ENCODE measurements at places on chromosomes 3 and 15.

GRCh38 chr3:149016669-149017541 is 25.6 kb downstream of the GYG1 start:
- no peak for DNase-seq

GRCh38 chr3:179015551-179016020 is 56.0 kb downstream of the ZMAT3 start:
- peak; percentile 42 for DNase-seq

- DNase-seq: no peak
These were observed 22.6 kb downstream of the STARD5 start for GRCh38 chr15:81301385-81301784.

- DNase-seq: no peak
These were observed 57.3 kb downstream of the LSM3 start for GRCh38 chr3:14235912-14236295.

DNA sequence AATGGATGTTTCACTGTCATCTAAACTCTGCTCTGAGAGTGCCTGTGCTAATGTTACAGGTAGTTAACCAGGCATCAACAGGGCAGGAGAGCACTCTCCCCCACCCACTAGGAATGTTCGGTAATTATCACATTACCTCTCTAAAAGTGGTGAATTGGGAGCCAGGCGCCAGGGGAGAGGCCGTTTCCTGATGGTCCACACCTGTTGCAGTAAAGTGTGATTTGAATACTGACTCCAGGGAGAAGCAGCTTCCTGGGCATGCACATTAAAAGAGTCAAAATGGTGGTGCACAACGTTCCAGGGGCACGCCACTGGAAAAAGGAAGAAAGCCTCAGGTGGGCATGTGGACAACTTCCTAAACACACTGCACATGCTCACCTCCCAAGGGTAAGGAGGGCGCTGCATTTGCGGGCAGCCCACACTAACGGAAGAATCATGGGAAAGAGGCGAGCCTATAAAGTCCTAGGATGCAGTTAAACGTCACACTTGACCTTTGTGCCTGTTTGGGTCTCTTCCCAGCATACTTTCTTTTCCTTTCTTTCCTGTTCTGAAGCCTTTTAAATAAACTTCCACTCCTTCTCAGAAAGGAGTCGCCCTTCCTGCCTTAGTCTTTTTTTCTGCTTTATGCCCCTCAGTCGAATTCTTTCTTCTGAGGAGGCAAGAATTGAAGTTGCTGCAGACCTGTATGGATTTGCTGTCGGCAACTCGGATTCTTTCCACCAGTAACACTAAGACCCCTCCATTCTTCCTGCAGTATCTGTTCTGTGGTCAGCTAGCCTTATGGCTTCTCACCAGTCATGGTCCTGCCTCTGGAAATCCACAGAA is 28.9 kb upstream of the GPD1L start:
- DNase-seq: no peak

GRCh38 chr3:111810909-111811308 is 48.2 kb upstream of the PHLDB2 start:
- DNase-seq: no peak

- DNase-seq: no peak
These were observed 1.6 kb downstream of the SPRED1 start for GRCh38 chr15:38254051-38254883.

DNA sequence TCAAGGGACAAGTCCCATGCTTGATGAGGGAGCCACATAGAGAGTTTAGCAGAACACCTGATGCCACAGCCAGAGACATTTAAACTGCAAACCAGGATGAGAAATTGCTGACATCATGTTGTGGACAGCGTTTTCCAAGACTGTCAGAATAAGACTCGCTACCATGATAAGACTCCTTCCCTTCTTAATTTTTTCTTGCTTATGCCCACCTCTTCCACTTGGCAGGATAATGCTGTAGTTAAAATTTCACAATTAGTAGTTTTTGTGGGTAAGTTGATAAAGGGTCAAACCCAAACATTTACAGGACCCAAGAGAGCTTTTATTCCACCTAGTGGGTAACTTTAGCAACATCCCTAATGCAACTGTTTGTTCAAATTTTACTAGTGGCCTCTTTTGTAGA is 3.0 kb upstream of the PIAS1 start:
- no peak for DNase-seq

- DNase-seq: no peak
These were observed 95.5 kb upstream of the PRR23E start for GRCh38 chr3:127097481-127097880.

DNA sequence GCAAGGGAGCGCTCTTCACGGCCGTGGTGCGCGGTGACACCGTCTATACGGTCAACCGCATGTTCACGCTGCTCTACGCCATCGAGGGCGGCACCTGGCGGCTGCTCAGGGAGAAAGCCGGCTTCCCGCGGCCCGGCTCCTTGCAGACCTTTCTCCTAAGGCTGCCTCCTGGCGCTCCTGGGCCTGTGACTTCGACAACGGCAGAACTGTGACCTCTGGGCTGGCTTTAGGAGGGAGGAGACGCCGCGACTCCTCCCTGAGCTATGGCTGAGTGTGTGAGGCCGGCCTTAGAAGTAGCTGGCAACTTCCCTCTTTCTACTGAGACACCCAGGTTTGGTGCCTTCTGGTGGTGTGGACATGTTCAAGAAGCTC is 1.4 kb downstream of the KBTBD13 start:
- peak; percentile 39 for DNase-seq

- DNase-seq: no peak
These were observed 28.4 kb upstream of the AKAP13 start for GRCh38 chr15:85351965-85352364.

GRCh38 chr3:16189201-16189600 is 14.7 kb downstream of the GALNT15 start:
- DNase-seq: no peak

DNA sequence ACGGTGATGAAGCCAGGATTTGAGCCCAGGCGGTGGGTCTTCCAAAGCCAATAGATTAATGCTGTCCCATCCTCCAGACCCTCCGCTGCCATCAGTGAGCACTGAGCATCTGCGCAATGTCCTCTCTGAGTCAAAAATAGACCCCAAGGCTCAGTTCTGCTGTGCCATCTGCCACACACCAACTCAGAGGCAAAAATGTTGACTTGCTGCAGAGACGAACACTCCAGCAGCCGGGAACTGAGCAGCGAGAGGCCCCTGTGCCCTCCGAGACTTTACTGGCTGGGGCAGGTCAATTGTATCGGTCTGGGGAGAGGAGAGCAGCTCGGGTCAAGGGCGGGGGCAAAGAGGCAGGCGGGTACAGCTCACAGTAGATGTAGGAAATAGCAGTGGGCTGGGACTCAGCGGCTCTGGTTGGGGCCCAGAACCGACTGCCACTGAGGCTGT is 41.5 kb upstream of the ATP2B2 start:
- DNase-seq: no peak

- no peak for DNase-seq
These were observed 249.9 kb upstream of the LRTM1 start for GRCh38 chr3:55177749-55178148.

GRCh38 chr3:48112813-48113212 is 75.4 kb downstream of the CDC25A start:
- DNase-seq: no peak

GRCh38 chr15:66165856-66166255 is 87.7 kb downstream of the MEGF11 start:
- no peak for DNase-seq

GRCh38 chr15:94606286-94606685 is 374.9 kb downstream of the MCTP2 start:
- DNase-seq: no peak

GRCh38 chr15:88465633-88466224 is 1.5 kb downstream of the MRPL46 start:
- DNase-seq: no peak

GRCh38 chr3:12301513-12301912 is 12.6 kb downstream of the PPARG start:
- DNase-seq: no peak

- no peak for DNase-seq
These were observed 35.3 kb downstream of the PBRM1 start for GRCh38 chr3:52650439-52650838.

GRCh38 chr3:46222435-46223161 is 14.5 kb upstream of the CCR1 start:
- no peak for DNase-seq

DNA sequence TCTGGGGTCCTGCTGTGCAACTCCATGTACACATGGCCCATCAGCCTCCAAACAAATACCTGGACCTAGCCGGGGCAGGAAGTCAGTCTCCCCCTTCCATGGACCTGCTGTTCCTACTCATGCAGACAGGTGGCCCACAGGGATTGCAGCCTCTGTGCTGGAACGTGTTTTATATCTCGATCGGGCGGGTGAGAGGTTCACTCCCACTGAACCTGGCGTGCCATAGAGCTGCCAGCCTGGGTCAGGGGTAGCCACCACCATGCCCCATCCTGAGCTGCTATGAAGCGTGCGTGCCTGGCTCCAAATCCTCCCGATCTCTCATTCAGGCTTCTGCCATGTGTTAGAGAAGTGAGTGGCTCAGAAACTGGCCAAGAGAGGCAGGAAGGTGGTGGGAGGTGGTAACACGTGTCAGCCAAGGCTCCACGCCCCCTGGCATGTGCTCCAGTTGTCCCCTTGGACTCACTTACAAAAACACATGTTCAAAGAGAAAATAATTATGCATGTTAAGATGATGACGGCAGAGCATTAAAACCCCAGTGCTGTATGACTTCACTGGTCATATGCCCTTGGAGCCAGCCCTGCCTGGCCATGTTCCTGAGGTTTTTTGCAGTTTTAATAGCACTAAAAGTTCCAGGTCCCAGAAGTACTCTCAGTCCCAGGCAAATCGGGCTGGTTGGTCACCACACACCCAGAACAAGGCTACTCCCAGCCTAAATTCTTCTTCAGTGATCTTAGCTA is 30.6 kb downstream of the CTSH start:
- DNase-seq: no peak

DNA sequence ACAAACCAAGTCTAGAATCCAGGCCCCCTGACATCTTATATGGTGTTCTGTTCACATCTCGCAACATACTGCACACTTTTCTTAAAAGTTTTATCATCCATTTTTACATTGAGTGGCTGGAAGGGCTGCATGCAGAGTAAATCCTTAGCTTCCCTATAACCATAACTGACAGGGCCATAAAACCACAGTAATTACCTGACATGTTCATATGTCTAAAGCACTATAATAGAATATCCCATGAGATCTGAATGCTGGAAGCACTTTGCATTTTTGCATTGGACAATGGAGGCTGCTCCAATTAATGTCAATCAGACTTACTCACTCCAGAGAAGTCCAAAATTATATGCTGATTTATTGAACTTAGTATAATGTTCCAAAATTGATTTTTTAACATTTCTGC is 86.6 kb upstream of the HES1 start:
- DNase-seq: no peak

GRCh38 chr3:87855616-87856015 is 203.2 kb downstream of the CGGBP1 start:
- no peak for DNase-seq

DNA sequence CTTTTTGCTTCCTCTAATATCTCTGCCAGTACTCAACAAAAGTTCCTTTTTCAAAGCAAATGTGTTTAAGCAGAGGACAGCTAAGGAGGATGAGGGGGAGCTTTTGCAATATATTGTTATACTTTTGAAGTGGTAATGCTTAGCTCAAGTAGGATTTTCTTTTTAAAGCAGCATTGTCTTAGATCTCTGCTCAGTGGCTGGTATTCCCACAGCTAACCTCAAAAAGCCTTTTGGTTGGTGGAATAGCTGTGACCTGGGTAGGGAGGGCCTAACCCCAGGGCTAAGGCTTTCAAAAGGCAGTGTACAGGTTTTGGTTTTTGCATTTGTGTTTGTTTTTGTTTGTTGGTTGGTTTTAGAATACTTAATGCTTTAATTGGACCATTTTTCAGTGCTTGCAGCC is 76.1 kb downstream of the UBP1 start:
- DNase-seq: no peak

DNA sequence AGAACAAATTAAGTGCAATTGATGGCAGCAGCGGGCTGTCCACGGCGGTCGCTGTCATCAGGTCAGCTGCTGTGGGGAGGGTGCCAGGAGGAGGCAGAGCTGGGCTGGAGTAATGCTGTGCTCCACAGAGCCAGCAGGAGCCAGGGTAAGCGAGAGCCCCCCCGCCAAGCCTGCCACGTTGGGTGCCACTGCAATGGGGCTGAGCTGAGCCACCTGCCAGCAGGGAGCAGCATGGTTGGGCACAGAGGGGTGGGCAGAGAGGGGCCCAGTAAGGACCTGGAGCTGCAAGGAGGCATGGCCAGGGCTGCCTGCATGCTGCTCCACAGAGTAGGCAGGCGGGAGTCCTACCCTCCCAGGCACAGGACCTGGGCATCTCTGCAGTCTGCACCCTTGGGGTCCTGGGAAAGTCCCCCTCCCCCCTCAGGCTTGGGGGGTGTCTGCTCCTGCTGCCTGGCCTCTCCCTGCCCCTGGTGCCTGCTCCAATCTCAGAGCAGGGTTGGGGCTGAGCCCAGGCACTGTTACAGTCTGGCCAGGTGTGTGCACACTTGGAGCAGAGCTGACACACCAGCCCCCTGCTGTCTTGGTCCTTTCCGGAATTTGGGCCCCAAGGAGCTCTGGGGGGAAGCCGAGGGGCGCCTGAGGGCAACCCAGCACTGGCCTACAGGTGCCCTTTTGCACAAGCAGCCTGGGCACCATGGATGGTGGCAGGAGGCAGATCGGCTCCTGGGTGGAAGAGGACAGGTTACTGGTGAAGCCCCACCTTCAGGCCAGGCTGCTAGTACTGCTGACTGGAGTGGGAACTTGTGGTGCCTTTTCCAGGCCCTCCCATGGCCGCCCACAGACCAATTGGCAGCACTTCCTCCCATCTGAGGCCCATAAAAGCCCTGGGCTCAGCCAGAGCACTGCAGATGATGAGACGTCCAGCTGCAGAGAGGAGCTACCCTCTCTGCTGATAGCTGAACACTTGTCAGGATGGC is 8.5 kb upstream of the PIAS1 start:
- DNase-seq: no peak

GRCh38 chr3:130711565-130712324 is 34.9 kb downstream of the PIK3R4 start:
- DNase-seq: no peak

DNA sequence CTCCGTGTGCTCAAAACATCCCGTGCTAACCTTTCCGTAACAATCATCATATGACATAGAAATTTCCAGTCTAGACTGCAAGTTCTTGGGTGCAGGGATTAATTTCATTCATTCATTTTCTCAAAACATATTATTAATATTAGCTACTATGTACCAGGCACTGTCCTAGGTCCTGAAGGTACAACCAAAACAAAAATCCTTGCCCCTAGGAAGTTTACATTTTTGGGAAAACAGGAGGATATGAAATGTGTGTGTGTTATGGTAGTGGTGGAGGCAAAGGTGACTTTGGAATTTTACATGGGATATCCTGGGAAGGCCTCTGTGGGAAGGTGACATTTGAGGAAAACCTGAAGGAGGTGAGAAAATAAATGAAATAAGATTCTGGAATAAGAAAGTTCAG is 222.6 kb downstream of the LRRC3B start:
- DNase-seq: no peak

Data from stimulated activated CD4-positive, alpha-beta T cell treated with anti-CD3 and anti-CD28 coated beads, TNF-alpha, amount 100 ng/mL, for 1 hour (primary cell).